ENCODE measurements at places on chromosomes 16 and 17.
A peak's percentile ranks its signal among the peaks of the same experiment; 100 is the strongest.

DNA sequence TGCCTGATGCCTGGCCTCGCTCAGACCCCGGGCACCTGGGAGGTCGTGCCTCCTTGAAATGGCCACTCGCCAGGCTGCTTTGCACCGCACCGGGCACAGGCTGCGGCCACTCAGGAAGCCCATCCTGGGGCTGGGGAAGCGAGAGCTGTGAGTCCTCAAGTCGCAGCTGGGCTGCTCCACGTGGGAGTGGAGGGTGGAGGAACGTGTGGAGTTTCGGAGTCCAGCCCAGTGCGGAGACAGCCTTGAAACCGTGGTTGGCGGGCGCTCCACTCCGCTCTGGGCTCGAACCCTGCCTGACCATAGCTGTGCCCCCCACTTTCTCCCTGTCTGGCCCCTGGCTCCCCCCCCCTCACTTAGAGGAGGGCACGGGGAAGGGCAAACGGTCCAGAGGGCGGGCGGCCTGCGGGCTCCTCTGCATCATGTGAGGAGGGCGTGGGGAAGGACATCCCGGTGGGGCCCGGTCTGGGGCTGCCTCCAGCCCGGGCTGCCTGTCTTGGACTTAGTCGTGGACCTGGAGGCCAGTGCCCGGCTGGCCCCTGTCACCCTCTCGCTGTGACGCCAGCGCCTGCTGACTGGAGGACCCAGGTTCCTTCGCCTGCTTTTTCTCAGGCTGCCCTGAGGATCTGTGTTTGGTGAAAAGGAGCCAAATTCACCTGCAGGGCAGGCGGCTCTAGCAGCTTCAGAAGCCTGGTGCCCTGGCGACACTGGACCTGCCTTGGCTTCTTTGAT is 2.5 kb downstream of the UBE2I start:
- DNase-seq: no peak

DNA sequence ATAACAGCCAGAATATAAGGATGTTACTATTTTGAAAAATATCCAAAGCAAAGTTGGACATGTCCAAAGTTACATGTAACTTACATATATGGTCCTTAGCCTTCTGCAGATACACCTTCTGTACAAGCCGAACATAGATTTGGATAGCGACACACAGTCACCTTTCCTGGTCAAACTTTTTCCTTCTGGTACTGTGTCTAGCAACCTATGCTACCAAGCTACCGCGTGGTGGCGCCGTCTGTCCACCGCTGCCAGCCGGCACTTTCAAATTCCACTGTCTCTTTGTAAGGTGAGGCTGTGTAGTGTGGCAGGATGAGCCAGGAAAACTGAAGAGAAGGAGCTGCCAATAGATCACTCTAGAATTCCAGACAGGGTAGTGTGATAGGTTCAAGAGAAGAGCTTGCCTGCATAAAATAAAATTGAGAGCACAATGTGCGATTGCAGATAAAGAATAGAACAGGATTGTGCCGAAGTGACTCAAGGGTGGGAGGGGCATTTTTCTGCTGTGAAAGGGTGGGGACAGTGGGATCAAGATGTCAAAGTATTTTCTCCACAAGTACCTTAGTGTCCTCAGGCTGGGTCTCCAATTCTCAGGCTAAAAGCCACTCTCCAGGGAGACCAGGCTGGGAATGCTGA is 366.9 kb downstream of the SLC39A11 start:
- DNase-seq: peak; percentile 50

DNA sequence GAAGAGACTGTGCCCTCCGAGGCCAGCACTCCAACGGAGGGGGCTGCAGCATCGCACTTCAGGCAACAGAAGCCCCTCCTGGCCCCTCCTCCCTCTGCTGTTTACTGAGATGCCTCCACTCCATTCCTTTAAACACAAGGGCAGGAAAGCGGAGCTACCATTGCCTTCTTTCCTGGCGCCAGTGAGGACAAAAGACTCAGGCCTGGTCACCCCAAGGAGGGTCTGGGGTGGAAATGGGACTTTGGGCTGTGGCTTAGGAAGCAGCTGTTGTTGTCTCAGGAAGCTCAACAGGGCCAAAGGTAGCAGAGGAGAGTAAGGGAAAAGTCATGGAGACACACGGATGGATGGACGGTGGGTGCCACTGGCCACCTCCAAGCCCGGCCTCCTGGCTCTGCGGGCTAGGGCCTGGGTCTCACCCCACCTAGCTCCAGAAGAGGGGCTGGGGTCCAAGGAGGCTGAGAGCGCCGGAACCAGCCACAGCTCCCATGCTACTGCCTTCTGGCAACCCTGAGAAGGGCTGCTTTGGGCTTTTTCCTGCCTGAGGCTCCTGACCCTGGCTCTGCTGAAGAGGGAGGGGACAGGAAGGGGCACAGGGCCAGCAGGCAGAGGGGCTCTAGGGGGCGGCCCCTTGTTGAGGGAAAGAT is 11.1 kb downstream of the CD300LG start:
- no peak for DNase-seq

DNA sequence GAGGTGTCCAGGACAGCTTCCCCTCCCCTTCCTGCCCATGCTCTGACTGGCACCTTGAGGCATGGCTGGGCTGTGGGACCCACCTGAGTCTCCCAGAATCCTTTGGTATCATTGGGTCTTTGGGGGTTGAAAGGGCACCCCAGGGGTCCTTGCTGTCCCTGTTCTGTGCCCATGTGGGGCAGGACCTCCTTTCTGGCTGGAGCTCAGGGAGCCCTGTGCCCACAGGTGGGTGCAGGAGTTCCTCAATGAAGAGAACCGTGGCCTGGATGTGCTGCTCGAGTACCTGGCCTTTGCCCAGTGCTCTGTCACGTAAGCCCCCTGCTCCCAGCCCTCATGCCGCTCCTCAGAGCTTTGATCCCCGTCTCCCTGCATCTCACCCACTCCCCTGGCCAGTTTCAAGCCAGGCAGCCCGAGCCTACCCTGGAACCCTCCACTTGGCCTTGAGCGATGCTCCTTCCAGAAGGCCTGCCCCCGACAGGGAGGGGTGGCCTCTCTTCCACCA is 11.8 kb downstream of the FMNL1 start:
- no peak for DNase-seq

DNA sequence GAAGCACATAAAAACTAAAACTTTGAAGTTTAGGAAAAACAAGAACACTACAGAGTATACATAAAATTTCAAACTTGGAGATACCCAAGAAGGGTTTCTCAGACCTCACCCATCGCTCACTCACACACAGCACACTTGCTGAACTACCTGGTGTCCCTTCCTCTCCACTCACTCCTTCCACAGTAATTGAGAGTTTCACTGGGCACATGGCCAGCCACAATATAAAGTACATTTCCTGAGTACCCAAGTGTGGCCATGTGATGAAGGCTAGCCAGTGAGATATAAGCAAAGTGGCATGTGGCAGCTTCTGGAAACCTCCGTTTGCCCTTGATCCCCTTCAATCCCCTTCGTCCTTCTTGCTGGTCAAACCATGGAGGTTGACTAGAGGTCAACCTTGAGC is 11.9 kb downstream of the TOX3 start:
- DNase-seq: no peak

GRCh38 chr16:2432286-2432685 is 3.0 kb downstream of the CCNF start:
- DNase-seq: no peak

GRCh38 chr17:74043976-74044375 is 159.5 kb upstream of the RPL38 start:
- no peak for DNase-seq

- DNase-seq: peak; percentile 85
Measured at GRCh38 chr16:11251525-11252481, 4.2 kb downstream of the SOCS1 start.

DNA sequence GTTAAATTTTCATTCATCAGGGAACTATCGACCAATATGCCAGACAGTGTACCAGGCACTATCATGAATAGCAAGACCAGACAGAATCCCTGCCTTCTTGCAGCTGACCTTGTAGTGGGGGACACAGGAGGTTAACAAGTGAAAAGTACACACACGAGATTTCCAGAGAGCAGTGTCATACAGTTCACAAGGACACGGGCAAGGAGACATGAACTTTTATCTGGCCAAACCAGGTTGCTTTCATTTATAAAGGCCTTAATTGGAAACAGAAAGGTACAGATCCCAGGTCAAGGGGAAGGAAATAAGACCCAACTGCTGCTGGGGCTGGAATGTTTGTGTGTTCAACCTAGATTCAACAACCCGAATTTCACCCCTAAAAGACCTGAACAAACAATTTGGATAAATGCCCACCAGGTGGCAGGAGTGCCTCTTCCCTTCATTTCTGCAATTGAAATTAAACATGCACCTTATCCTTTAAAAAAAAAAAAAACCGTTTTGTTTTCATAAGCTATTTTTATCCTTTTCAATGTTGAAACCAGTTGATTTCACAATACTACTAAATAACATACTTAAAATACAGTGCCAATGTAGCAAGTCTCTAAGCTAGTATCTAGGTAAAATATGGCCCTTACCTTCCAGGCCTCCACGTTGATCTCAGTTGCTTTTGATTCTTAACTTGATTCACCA is 65.9 kb downstream of the EMP2 start:
- no peak for DNase-seq

- no peak for DNase-seq
Measured at GRCh38 chr16:3304370-3304769, 860 bp downstream of the TIGD7 start.

Measured in stimulated activated CD4-positive, alpha-beta T cell treated with anti-CD3 and anti-CD28 coated beads, Interleukin-4, amount 100 ng/mL, for 4 hours (primary cell).